ENCODE measurements at places on chromosomes 2 and 18.

DNA sequence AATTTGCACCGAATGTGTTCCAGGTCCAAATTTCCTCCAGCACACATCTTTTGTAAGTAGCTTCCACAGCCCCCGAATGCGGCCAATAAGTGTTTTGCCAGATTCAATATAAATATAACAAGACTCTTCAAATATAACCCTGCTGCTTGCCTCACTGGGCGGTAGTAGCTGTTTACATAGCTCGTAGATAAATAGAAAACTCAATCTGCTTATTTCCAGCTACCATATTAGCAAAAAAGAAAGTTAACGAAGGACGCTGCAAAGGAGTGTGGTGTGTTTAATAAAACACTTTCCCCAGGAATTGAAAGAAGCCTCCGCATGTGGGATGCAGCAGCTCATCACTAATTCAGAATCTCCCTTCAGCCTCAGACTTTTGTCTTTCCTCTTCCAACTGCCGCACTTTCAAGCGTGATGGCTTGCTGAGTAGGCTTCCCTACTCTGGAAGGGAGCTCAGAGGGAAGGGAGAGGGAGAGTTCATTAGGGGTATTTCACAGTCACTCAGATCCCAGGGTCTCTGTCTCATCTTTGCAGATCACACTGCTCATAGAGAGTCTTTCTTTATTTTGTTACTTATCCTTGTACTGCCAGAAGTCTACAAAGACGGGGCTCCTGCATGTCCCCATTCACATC, 367.0 kb downstream of the RND3 start:
- DNase-seq: no peak

GRCh38 chr2:174158003-174158402, 90.3 kb downstream of the OLA1 start:
- DNase-seq: no peak

DNA sequence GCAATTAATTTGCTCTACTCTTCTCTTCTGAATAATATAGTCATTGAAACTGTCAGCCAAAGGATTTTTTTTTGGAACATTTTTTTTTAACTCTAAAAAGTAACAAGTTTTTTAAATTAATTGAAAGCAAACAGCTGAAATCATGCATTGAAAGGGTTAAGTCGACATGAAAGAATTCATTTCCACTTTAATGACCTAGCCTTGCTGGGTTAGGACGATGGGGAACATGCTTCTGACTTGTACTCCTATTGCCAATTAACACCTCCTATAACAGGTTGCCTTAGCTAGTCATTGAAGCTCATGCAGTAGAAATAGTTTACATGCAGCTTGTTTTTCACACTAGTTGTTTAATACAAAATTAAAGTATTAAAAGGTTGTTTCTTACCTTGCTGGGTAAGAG, 47.8 kb downstream of the PSMD14 start:
- no peak for DNase-seq

DNA sequence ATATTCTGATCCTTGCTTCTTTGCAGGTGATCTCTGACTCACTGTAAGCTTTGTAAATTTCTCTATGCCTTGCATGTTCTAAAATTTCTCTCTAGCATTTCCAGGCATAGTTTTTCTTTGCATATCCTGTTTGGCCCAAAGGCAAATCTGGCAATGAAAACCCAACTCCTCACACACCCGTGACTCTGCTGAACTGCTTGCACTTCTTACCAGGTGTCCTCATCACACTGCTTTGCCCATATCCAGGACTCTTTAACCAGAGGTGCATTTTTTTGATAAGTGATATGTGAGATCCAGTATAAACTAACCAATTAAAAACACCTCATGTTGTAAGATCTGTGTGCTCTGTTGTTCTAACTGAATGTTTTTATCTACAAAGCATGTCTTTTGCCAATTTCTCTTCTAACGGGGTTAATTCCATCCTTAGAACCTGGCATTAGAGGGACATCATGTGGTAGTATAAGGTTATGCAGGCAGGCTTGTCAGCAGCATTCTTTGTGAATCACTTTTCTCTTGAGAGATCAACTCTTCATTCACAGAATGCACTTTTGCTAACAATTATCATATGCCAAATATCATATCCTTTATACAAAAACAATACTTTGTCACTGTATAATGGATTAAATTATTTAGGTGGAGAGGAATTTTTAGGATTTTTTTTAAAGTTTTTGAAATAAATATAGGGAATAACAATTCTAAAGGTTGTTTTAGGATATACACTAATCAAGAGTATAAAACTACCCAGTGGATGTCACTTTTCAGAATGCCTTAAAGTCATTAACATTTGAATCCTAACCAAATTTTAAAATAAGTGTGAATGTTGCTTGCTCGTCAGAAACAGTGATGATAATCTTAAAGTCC, 20.8 kb upstream of the TMX3 start:
- DNase-seq: no peak

DNA sequence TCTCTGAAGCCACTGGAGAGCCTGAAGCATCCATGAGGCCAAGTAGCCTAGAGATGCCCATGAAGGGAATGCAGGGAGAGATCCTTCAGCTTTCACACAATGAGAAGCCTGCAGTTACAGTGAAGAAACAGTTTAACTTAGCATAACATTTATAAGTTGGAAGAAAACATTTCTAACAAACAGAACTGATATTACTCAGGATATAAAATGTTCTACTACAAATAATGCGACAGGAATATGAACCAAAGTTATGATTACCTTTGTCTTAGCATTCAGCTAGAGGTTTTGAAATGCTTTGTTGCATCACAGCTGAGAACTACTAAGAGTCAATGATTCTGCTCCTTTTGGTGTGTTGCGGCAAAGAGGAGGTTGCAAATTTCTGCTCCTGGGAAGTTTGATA, 6.9 kb upstream of the KYNU start:
- DNase-seq: no peak

DNA sequence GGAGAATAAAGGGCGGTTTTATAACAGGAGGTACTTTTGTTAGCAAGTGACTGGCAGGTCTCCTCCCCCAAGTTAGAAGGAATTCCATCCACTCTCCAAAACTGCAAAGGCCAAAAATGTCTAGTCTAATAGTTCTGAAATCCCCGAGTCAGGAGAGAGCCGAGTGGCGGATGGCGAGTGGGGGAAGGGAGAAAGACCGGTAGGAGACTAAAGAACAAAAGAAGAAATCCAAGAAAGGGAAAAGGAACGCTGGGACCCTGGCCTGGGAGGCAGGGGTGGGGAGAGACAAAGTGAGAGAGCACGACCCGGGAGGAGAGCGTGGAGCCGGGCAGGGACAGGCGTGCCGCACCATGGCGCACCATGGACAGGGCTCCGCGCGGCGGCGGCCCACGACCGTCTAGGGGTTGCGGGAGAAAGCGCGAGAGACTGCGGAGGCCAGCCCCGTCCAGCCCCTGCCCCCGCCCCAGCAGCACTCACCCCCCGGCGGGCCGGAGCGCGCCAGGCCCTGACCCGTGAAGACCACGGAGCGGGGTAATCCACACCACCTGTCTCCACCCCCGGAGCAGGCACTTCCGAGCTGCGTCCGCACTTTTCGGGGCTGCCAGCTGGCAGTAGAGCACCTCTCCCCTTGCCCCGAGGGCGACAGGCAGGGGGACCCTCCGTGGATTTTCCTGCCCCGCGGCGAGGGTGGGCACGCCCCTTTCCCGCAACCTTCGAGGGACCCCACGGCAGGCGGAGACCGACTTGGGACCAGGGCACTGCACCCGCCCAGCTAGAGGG, 1.6 kb downstream of the CDH2 start:
- DNase-seq: no peak

DNA sequence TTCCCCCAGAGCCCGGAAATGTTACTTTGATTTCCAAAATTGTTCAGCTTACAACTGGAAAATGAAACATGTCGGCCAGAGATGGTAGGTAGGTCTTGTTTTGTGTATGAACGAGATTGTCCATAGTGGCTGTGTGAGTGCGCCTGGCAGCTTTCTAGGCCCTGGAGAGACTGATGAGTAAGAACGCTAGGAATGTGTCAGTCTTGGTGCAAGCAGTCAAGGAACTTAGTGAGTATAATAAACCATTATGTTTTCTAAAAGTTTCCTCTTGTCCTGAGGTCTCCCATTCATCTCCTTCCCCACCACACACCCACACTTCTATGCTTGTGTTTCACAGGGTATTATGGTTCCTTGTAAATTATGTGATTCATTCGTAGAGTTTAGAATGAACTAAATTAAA, 234.2 kb downstream of the CDH2 start:
- no peak for DNase-seq

- no peak for DNase-seq
These were observed 486.7 kb downstream of the EIPR1 start for GRCh38 chr2:2890901-2891300.

GRCh38 chr2:80651435-80651834, 346.9 kb upstream of the LRRTM1 start:
- no peak for DNase-seq

DNA sequence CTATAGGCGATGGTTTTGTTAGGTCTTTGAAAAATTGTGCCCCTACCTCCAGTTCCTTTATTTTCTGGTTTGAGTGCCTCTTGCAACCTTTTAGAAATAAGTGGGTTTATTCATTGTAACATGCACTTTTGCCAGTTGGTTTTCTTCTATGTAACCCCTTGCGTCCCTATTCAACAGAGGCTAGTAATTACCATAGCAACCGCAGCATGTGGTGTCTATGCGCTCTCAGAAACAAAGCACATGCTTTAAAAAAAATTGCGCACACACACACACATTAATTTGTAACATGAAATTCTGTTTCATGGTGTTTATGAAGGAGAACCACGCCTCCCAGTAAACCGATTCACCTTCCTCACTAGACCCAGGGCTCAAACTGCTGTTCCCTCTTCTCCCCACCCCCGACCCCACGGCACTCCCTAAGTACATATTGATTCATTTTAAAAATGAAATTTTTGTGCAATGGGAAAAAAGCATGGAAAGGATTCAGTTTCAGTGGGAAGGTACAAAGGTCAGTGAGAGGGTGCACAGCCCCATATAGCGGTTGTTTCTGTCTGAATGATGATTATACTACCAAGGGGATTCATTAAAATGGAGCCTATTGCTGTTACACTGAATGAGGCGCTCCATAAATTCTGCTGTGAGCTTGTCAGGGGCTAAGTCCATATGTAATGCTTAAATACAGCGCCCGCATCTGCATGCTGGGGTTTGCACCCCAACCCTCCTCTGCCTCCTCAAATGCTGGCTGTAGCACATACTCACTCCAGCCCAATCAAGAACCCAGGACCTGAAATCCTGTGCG, 206.9 kb downstream of the ICOS start:
- no peak for DNase-seq

DNA sequence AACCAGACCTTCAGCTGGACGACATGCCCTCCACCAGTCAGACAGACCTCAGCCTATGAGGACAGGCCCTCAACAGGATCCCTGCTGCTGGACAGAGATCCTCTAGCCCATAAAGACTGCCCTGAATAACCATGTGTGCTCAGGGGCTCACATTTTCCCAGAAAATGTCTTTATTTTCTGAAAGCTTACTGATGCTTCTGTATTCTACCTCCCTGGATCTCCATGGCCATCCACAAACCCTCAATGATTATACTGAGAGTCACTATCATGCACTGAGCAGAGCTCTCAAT, 1.8 kb upstream of the PTPN18 start:
- no peak for DNase-seq

DNA sequence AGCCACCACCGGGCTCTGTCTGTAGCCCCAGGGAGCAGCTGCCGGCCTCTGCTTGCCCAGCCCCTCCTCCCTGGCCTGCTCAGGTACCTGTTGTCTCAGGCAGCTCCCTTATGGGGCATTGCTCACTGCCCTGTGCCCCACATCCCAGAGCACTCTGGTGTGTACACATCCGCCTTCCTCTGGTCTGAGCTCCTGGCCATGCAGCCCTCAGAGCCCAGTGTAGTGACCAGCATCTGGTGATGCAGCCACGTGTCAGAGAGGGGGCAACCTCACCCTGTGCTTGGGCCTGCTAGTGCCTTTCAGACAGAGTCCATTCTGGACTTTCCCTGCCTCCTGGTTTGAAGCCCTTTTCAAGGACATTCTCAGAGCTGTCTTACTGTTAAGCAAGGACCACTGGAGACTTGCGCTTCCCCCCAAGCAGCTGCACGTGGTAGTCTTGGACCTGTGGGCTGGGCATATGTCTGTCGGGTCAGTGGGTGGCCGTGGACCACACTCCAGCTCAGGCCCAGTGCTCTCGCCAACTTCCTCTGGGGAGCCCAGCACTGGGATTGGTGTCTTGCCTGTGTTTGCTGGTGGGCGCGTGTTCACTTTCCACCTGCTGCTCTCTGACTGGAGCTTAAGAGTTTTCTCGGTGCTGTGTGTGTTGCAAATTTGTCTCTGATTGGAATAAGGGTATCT, 30.7 kb downstream of the DGKD start:
- DNase-seq: no peak

- DNase-seq: no peak
These were observed 236.8 kb downstream of the CLIP4 start for GRCh38 chr2:29351916-29352591.

DNA sequence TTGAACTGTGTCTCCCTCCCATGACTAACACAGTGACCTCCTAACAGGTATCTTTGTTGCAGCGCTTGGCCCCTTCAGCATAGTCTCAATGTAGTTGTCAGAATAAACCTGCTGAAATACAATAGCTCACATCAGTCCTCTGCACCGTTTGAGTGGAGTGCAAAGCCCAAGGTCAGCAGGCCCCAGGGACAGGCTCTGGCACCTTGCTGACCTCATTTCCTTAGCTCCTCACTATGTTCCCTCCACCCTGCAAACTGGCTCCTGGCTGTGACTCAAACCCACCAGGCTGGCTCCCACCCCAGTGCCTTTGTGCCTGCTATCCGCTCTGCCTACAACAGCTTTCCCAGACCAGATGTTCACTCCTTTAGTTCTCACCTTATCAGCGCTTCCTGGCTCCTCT, 146.7 kb downstream of the LRATD1 start:
- DNase-seq: no peak

GRCh38 chr2:173231465-173231864, 123.2 kb upstream of the CDCA7 start:
- DNase-seq: no peak

DNA sequence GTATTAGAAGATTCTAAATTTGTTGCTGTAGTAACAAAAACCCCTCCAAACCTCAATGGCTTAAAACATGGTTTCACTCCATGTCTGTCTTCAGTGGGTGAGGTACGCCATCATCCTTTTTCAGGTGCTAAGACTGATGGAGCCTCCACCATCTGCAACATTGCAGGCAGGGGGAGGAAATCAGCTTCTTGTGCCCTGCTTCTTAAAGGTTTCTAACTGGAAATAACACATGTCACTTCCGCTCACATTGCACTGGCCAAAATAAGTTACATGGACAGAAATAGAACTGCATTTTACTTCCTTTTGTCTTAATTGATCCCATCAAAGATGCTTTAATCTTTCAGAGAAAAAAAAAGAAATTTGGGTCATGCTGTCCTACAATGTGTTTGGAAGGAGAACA, 94.1 kb downstream of the GALNT3 start:
- DNase-seq: no peak

- no peak for DNase-seq
These were observed 95.1 kb downstream of the SPTBN1 start for GRCh38 chr2:54551123-54551756.

GRCh38 chr2:168685600-168686451, 116.6 kb upstream of the NOSTRIN start:
- peak; percentile 98 for DNase-seq

- no peak for DNase-seq
These were observed 35.3 kb upstream of the PDCL3 start for GRCh38 chr2:100527440-100528015.
